SK-N-SH treated with all-trans-retinoic acid at 6 μM for 48 hours (cell line): ENCODE measurements at places on chromosomes 5 and 9.
A peak's percentile ranks its signal among the peaks of the same experiment; 100 is the strongest.

DNA sequence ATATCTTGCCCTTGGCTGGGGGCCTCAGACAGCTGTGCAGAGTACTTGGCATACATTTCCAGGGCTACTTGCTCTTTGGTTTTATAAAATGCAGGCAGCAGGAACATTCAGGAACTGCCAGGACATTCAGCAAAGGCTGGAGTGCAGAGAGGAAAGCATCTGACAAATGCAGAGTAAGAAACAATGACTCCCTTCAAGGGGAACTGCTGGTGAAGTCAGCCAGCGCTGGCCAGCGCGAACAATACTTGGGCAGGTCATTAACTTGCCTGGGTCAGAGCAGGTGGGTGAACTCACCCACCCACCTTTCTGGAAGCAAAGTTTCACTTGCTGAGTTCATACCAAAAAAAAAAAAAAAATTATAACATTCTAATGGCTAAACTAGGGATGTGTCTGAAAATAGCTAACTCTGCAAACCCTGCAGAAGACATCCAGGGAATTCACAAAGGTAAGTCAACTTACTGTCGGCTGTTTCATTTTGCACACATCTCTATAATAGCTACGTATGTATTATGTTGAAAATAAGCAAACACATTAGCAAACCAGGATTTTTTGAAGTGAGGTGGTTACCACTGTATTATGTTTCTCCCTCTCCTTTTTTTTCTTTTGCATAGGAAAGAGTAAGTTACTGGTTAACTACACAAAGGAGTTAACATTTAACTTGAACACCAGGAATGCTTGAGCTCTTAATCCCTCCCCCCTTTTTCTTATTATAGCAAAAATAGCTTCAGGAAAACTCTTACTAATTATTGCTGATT is 152.2 kb downstream of the GLIS3 start:
- no peak for ATAC-seq

DNA sequence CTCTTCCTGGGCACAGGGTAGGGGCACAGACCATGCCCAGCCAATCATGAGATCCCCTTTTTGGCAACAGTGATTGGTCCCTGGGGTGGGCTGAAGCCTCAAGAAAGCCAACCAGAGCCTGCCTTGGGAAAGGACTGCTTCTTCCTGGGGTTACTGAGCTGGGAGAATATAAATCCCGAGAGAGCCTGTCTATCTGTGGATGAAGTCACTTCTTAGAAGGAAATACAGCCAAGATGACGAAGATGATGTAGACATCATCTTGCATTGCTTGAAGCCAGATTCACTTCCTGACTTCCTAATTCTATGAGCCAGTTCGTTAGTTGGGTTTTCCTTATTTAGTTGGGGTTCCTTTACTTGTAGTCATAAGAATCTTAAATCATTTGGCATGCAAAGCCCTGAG is 50.1 kb upstream of the PWWP2A start:
- ATAC-seq: peak; percentile 35

DNA sequence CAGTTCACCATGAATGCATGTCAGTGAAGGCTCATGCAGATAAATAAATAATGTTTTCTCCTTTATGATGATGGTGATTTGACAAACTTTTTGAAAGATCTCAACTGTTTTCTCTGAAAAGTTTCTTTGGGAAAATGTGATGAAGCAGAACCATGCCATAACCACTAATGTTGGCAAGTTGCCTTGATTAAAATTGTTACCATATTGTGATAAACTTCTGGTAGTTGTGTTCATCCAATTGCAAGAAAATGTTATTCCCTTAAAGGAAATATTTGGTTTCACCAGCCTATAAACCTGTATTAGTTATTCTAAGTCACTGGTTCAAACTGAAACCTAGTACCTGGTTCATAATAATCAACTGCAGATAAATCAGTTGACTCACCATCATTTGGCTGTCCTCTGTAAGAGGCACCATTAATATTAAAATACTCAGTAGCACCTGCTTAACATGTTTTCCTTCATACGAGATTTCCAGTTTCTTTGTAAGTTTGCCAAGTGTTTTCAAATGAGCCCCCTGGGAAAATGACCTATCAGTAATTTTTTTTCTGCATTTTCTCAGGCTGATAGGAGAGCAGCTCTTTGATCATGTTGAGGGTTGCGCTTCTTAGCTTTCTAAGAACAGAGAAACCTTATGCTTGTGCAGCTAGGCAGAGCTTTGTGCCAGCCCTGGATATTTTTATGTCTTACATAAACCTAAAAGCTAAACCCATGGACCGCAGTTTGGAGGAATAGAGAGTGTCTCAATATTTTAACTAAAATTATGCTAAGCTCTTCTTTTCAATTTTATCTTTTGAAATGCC is 88.0 kb downstream of the LURAP1L start:
- peak; percentile 31; the same call in 1 of the 3 replicates for ATAC-seq

GRCh38 chr5:116695681-116696080 is 121.1 kb upstream of the SEMA6A start:
- ATAC-seq: no peak

DNA sequence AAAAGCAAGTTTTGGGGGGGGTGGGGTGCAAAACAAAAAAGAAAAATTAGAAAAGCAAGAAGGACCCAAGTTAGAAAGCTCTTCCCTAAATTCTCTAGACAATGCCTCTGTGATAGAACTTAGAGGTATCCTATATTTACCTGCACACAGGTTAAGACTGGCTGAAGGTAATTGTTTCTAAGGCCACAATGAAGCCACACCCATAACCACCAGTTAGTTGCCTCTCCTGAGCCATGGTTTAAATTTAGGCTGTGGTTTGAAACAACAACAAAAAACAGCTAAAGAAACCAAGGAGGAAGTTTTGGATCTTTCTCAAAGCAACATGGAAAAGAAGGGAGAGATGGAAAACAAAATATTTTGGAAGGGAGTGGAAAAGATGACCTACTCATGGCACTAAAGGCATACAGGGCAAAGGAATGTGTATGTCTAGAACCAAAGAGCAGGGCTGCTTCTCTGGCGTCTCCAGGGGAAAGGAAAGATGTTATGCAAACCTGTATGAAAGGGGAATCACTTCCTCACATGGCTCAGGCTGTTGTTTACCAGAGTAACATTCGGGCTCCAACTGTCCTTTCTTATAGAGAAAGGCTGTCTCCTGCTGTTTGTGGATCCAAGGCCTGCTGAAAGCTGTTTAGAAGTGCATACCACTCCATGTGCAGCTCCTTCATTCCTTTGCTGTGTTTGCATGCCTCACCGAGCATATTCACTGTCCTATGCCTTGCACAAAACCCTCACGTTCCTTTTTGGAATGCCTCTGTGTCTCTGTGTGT is 408.9 kb upstream of the MPDZ start:
- ATAC-seq: no peak; the same call in 2 of the 3 replicates

GRCh38 chr5:73411936-73412596 is 36.5 kb downstream of the FOXD1 start:
- peak; percentile 11; the same call in 2 of the 3 replicates for ATAC-seq

DNA sequence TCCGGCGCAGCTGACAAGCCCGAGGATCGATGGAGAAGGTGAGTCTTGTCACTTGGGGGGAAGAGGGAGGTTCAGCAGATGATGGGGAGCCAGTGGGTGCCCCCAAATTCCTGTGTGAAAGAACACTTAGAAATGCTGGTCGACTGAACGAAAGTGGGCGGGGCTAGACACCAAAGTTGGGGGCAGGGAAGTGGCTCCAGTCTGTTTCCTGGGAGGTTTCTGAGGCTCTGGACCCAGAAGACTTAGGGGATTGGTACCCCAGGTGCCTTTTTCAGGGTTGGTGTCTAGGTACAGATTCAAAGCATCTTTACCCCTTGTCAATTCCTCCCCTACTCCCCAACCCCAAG is 278.6 kb downstream of the ZSWIM6 start:
- no peak for ATAC-seq

DNA sequence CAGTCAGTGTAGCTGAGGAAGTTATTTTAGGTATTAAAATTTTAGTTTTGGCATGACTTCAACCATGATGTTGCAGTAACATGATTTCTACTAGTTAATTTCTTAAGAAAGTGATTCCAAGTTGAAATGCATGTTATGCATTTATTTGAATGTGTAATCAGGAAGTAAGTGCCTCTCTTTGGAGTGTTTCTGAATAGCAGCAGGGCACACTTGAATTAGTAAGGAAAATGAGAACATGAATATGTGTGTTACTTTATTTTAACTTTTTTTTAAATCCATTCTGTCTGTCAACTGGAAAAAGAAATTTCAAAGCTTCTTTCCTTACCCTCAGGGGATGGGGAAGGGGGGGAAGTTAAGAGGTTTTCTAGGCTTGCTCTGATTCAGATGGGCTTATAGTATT is 40.4 kb downstream of the CTNNA1 start:
- ATAC-seq: no peak

DNA sequence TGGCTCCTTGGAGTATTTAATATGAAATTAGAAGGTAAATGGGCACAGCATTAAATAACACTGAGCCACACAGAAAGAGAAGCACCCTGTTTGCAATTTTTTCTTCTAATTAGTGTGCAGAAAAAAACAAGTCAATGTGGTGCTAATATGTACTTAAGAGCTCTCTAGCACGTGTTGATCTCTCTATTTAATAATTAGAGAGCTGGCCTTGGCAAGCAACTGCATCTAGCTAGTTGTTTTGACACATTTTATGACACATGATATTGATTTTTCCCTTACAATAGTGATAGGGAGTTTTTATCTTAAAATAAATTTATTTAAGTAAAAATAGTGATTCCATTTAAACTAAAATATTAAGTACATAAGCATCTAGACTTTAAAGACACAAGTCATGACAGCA is 54.5 kb upstream of the NUDT12 start:
- no peak for ATAC-seq

- ATAC-seq: no peak
Observed at GRCh38 chr5:65086234-65086890, 317.6 kb downstream of the CWC27 start.

GRCh38 chr9:97558701-97559101 is 57.2 kb downstream of the TMOD1 start:
- ATAC-seq: no peak

DNA sequence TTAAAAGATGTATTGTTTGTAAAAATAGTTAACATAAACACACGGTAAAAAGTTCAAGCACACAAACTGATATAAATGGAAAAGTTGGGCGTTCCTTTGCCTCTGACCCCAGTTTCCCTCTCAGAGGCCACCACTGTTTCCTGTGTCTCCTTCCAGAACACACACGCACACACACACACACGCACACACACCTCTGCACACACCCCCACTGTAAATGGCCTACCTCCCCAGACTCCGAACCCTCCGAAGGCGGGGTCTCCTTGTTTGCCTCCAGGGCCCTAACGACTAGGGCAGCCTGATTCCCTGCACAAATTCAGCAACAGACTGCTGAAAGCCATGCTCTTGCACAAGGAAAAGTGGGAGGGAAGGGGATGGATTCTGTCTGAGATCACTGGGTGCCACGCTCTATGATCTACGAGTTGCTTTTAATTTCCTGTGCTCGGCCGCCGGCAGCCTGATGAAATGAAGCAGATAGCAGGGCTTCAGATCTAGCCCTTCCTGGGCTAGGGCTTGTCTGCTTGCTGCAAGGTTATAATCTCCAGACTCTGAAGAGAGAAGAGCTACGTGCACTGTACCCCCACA is 184.0 kb upstream of the IL12B start:
- ATAC-seq: no peak

DNA sequence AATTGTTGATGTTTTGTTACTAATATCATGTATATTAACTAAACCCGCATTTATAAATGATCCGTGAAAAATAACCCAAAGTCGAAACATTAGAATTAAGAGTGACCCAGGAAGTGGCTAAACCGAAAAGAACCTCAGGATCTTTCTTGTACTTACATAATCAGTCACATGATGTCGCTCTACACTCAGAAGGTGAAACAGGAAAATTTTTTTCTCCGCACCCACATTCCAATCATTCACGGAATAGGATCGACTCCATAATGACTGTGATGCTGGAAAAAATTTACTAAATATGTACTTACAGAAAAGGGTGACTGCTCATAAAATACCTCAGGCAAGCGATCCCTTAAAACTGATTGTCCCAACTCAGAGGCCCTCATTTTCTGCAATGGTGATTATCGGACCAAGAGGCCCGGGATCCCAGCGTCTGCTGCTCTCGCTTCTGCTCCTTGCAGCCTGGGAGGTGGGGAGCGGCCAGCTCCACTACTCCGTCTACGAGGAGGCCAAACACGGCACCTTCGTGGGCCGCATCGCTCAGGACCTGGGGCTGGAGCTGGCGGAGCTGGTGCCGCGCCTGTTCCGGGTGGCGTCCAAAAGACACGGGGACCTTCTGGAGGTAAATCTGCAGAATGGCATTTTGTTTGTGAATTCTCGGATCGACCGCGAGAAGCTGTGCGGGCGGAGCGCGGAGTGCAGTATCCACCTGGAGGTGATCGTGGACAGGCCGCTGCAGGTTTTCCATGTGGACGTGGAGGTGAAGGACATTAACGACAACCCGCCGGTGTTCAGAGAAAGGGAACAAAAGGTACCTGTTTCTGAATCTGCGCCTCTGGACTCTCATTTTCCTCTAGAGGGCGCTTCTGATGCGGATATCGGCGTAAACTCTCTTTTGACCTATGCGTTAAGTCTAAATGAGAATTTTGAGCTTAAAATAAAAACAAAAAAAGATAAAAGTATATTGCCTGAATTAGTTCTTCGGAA is at the start of gene PCDHA12:
TSS of gene PCDHA12 (plus strand) at position 224 of the 981 bp plus-strand sequence. CDS start at position 389, 165 bp downstream.
- ATAC-seq: peak; percentile 80

DNA sequence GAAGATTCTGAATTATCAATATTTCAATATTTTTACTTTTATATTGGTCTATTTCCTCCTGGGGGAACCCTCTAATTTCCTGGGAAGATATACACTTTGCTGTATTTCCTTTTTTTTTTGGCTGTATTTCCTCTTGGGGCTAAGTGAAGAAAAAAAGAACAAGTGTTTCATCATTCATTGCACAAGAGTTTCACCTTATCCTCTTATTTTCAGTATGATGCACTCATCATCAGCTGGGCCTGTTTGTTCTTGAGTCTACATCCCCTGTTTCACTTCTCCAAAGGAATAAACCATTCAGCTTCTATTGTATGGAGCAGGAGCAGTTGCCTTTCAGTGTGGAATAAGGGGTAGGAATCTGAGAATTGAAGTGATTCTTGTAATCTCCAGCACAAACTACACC is 210.8 kb downstream of the FAM170A start:
- ATAC-seq: no peak

DNA sequence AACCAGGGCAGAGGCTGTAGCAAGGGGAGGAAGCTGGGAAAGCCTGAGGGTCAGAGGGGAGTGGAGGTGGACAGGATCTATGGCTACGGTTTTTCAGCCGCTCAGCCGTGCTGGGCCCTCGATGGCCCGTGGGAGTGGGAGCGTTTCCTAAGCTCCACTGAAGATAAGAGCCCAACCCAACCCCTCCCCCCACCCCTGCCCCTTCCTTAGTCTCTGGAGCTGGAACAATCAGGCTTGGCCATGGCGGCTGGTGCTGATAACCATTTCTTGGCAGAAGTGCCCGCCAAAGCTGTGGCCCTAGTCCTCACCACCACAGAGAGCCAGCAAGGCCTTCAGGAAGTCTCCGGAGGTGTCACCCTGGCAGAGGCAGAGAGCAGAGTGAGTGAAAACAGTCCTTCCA is 20.3 kb upstream of the TNIP1 start:
- ATAC-seq: no peak

GRCh38 chr5:180803181-180804128 is 849 bp upstream of the MGAT1 start:
- no peak for ATAC-seq

DNA sequence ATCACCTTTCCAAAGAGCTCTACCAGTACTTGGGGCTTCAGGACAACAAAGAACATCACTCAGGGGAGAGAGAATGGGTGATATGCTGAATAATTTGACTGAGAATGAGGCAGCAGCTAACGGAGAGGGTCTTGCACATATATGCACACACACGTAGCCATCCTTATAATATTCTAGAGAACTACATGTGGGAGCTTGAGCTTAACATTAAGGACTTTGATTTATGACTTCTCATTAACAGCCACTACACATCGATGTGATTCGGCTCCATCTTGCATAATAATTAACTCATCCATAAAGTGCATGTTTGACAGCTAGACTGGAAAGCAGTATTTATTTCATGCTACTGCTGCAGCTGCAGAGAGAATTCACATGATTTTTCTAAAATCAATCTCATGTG is 163.4 kb downstream of the RAB3C start:
- ATAC-seq: no peak
